ENCODE measurements at places on chromosomes 3 and 15.

GRCh38 chr3:126135406-126136076, 44.8 kb downstream of the ALDH1L1 start:
- DNase-seq: no peak

DNA sequence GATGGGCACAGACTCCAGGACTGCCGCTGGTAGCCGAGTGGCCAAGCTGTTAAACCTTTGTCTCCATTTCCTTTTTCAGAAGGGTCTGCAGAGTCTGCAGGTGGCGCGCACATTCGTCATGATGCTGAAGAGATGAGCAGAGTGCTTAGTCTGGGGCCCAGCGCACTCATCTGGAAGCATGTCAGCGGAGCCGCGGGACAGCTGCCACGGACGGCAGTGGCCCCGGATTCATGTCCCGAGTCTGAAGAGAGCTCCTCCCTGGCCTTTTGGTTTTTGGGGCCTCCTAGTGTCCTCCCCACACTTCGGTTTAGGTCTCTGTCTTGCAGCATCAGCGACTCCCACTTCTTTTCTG, 42.6 kb downstream of the KLHL25 start:
- no peak for DNase-seq

DNA sequence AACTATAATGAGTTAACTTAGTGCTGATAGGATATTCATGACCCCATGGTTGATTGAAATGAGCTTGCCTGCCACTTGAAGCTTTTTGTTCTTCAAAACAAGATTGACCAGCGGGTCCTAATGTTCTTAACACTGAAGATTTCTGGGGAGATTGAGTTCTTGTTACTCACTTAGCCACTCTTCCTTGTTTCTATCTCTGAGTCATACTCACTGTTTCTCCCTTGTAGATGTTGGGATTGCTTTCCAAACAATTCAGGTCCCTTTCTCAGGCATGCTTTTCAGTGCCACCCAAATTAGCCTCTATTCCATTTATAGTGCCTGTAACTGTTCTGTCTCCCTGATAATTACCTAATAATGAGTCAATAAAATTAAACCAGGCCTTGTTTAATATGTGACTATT, 517.0 kb downstream of the SQOR start:
- DNase-seq: no peak

DNA sequence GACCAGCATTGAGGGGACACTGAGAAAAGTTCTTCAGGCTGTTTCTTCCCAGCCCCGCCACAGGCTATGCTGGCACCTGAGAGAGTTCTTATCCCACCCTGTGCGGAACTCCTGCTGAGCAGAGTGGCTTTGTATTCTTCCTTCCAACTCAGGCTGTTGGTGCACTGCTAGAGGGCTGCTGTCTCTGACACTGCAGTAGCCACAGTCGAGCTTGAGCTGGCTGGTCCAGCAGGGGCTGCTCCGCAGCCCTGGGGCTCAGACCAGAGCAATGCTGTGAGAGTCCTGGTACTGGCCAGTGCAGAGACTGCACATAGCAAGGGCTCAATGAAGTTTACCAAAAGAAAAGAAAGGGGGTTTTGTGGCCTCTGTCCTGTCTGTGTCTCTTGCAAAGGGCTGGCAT, 3.6 kb downstream of the GNAI2 start:
- no peak for DNase-seq

- no peak for DNase-seq
These were observed 471.0 kb downstream of the ZPLD1 start for GRCh38 chr3:102905811-102906210.

GRCh38 chr15:48507416-48508065, 138.0 kb downstream of the FBN1 start:
- DNase-seq: no peak

- DNase-seq: no peak
These were observed 386.6 kb upstream of the THBS1 start for GRCh38 chr15:39194106-39194830.

All from esophagus squamous epithelium (tissue), 5 donors.